SK-N-DZ (cell line): ENCODE measurements at places on chromosomes 7 and 10.

- DNase-seq: no peak
Observed at GRCh38 chr10:111102359-111102837, 25.6 kb downstream of the ADRA2A start.

GRCh38 chr10:129775681-129776080 lies 188.4 kb downstream of the EBF3 start:
- DNase-seq: no peak

DNA sequence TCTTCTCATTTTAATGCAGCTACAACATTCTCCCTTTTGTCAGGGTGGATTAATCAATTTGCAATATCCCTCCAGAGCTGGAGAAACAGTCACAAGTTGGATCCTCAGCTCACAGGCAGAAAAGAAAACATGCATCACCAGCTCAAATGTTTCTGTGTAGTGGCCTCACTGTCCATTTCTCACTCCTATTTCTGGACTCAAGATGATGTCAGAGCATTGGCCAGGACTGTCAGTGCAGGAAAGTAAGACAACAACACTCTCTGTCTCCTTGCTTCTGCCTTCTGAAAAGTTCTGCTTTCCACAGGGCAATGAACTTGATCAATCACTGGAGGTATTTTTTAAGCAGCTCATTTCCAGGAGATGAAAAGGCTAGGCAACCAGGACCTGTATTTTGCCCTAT lies 8.2 kb upstream of the SVIL start:
- no peak for DNase-seq

- DNase-seq: no peak
Observed at GRCh38 chr7:111174510-111174909, 83.6 kb downstream of the LRRN3 start.

DNA sequence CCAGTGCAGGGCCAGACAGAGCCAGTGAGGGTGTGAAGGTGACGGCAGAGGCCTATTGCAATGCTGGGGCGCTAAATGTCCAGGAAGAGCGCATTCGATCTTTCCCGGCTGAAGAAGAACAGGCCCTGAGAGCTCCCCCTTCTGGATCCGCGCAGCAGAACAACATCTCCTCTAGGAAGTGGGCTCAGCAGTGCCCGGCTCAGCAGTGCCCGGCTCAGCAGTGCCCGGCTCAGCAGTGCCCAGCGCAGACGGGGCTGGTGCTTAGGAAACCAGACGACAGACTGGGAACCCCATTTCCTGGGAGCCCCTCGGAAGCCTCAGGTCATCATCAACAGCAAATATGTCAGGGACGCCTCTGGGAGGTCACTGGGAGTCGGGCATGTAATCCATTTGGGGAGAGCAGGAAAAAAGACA lies 4.7 kb upstream of the NOS3 start:
- DNase-seq: peak; percentile 80
